ENCODE measurements at places on chromosomes 3 and 15.

GRCh38 chr3:72348357-72348756 is 499.9 kb downstream of the SHQ1 start:
- DNase-seq: no peak

GRCh38 chr3:9455596-9456131 is 58.2 kb downstream of the SETD5 start:
- DNase-seq: no peak

DNA sequence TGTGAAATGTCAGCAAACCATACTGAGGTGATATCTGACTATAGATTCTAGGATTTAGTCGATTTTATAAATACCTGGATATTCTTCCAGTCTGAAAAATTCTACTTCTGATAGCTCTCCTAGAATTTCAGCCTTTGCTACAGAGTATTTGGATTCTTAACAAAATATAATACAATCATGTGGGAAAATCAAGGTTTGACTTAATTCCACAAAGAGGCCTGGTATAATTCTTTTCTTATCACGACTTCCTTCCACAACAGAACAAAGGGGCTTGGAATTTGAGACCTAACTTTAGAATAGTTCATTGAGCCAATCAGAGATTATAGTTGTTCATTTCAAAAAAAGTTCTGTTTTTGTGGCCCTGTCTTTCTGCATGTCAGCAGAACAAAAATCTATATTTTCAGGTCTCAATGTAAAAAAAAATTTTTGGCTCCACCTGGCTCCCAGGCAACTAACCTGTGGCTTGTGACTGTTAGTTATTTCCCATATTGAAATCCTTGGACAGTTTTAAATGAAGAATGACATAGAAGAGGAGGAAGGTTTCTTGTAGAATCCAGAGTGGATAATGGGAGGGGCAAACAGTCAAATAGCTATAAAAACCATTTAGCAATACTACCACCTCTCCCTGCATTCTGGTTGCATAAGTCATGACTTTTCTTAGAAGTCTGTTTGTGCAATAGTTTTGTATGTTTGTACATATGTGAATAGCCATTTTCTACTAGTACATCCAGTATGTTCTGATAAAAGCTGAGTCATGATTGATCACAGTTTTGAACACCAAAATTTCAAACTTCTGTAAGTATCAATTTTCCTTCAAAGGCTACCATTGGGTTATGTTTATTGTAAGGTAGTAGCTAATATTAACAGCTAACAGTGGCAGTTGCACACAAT is 4.0 kb downstream of the TM4SF1 start:
- DNase-seq: peak; percentile 66

DNA sequence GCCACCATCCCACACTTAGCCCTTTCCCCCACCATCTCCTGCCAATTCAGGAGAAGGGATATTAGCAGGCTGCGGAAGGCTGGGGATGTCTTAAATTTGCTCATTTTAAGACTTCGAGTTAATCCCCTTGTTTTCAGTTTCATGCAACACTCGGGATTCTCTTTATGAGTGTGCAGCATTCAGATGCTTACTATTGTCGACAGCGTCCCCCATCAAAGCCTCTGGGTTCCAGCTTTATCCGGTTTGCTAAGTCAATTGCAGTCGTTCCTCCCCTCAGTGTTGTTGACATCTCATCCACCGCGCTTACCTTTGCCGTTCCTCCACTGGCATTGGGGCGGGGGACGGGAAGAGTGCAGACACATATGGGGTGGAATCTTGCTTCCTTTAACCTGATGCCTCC is 220.2 kb downstream of the VPS13C start:
- no peak for DNase-seq

- no peak for DNase-seq
Measured at GRCh38 chr15:83435202-83435601, 11.9 kb upstream of the SH3GL3 start.

DNA sequence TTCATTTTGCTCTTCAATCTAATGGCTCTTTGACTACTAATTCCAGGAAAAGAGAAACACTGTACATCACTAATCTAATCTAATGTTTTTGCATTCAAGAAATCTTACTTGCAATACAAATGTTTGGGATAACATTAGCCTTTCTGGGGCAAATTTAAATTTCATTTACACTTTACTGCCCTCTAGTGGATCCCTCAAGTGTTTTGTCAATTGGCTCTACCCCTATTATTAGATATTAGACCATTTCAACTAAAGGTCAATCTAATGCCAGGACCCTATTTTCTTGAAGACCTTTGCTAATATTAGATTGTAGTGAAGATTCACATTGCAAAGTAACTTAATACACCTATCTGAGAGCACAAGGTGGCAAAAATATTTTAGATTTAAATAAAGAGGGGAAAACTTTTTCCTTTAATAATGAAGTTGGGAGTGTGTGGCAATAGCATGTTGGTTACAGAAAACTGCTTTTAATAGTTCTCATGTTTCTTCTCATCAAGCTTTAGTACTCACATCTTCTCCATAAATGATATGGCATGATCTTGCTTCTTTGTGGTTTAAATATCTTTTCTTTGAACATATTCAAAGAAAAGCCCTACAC is 5.0 kb downstream of the C2CD4A start:
- peak; percentile 68 for DNase-seq

- DNase-seq: no peak
Measured at GRCh38 chr3:68666429-68667136, 265.8 kb downstream of the TAFA4 start.

- DNase-seq: no peak
Measured at GRCh38 chr15:99140590-99140989, 35.7 kb downstream of the SYNM start.

- peak; percentile 37 for DNase-seq
Measured at GRCh38 chr15:72306211-72306785, 13.7 kb downstream of the CELF6 start.

Measured in inflammatory macrophage (primary cell).